ENCODE measurements at places on chromosomes 6 and 20.

GRCh38 chr6:35468980-35469750 lies 964 bp downstream of the RPL10A start:
- DNase-seq: no peak

GRCh38 chr6:53032849-53033248 lies 32.4 kb upstream of the FBXO9 start:
- no peak for DNase-seq

DNA sequence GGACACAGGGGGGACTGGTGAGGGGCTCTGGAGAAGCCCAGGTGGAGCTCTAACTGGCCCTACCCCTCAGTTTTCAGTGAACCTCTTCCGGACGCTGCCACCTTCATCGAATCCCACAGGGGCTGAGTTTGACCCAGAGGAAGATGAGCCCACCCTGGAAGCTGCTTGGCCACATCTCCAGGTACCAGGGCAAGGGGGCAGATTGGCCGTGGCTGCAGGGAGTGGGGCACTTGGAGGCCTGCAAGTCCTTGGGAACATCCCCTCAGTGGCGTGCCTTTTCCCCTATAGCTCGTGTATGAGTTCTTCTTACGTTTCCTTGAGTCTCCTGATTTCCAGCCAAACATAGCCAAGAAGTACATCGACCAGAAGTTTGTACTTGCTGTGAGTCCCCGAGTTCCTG lies 6.6 kb downstream of the MEA1 start:
- DNase-seq: no peak

DNA sequence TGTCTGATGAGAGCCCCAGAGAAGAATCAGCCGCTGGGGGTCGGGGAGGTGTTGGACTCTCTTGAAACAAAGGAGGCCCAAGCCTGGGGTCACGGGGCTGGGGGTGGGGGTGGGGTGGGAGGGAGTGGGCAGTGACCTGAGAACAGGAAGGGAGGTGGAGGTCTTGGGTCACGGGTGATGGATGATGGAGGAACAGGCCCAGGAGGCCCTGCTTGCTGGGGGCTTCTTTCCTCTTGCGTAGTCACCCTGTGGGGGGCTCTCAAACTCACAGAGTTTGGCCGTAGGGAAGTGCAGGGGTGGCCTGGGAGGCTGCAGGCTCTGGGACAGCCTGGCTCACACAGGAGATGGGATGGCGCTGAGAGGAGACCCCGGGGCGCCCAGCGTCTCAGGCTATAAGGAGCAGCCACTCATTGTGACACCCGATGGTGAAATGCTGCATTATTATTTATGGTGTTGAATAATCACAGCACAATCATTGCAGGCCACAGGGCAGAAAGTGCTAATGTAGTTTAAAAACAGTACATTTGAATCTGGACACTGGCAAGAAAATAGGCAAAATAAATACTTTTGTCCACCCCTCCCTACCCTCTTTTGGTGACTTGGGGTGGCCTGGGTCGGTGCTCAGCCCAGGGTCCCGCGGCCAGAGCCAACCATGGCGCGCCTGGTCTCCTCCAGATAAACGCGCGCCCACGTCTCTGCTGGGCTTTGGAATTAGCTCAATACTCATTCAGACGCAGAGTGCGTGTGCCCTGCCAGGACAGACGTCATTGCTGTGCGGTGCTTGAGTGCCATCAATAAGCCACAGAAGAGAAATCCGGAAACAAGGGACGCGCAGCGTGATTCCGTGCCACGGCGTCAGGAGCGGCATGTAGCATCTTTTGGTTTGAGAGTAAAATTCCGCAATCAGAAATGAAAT lies 27.3 kb upstream of the BHLHE23 start:
- DNase-seq: no peak

DNA sequence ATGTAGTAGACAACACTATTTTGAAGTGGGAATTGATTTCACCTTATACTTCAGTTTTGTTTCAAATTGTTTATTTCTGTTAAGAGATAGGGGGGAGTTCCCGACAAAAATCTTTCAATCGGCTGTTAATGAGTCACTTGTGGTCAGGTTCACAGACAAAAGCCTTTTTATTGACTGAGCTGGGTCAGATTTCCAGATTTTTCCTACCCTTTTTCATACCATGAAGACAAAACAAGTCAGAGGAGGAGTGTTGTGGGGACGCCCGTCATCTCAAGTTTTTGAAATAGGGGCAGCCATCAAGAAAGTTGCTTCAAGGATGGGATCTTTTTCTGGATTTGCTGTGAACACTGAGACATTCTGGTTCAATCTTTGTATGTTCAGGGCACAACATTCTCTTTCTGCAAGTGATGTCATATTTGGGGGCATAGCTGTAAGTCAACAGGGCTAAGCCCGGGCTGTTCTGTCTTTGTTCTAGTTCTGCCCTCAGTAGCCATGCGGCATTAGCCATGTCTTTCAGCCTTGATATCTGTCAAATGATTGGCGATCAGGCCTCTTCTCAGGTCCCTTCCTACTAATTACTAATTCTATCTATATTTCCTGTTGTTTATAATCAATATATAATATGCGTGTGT lies 496.0 kb upstream of the MARCKS start:
- DNase-seq: no peak

DNA sequence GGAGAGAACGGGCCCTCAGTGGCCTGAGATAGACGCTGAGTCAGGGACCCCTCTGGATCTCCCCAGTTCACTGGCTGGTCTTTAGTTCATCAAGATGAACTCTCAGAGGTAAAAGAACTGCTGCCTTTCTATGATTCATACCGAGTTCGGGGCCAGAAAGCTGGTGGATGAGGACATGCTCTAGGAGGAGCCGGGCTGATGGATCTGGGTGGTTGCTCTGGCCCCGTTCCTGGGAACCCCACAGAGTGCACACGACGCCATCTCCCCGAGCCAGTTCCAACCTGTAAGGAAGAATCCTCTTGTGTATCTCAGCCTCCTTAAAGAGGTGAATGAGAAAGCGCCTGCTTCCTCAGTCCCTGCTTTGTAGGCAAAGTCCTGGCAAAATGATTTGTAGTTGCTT lies 142.6 kb upstream of the PDE10A start:
- DNase-seq: no peak

DNA sequence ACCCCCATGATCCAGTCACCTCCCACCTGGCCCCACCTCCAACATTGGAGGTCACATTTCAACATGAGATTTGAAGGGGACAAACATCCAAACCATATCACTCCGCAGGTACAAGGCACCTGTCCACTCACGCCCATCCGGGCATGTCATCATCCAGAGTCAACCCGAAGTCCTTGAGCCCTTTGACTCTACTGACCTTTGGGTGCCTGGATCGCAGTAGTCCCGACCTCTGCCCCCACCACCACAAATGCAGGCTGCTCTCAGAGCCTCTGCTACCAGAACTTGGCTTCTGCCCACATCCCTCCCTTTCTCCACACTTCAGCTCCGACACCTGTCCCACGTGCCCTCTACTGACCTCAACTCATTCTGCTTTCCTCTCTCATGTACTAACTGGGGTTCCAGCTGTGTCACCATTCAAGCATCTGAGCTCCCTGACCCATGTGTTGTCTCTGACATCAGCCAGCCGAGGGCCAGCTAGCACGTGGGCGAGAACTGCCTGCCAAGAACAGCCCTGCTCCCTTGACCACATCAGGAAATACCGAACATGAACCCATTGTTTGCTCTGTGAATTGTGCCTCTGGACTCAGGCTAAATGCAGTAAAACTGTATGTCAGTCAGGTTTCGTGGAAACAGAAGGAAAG lies 498.3 kb upstream of the SULF2 start:
- DNase-seq: no peak

DNA sequence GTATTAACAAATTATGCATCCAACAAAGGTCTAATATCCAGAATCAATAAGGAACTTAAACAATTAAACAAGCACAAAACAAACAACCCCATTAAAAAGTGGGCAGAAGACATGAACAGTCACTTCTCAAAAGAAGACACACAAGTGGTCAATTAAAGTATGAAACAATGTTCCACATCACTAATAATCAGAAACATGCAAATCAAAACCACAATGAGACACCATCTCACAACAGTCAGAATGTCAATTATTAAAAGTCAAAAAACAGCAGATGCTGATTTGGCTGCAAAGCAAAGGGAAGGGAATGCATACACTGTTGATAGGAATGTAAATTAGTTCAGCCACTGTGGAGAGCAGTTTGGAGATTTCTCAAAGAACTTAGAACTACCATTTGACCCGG lies 129.3 kb downstream of the PFDN4 start:
- DNase-seq: no peak

- no peak for DNase-seq
Measured at GRCh38 chr20:36261389-36262105, 25.3 kb downstream of the AAR2 start.

DNA sequence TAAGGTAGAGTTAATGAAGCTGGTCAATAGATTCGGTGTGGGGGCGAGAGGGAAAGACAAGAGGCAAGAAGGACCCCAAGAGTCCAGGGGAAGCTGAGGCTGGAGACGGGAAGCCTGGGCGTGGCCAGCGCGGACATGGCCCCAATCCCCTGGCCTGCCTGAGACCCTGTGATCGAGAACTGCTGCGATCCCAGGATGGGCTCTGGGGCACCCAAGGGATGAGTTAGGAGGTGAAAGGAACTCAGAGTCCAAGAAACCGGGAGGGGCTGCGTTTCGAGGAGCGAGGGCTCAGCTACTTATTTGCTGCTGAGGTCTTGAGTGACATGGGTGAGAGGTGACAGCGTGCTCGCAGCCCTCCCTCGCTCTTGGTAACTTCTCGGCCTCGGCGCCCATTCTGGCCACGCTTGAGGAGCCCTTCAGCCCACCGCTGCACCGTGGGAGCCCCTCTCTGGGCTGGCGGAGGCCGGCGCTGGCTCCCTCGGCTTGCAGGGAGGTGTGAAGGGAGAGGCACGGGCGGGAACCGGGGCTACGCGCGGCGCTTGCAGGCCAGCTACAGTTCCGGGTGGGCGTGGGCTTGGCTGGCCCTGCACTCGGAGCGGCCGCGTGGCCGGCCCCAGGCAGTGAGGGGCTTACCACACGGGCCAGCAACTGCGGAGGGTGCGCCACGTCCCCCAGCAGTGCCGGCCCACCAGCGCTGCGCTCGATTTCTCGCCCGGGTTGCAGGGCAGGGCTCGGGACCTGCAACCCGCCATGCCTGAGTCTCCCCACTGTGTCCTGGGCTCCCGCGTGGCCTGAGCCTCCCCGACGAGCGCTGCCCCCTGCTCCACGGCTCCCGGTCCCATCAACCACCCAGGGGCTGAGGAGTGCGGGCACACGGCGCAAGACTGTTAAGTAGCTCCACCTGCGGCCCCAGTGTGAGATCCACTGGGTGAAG lies 58.2 kb downstream of the IRF4 start:
- DNase-seq: no peak

GRCh38 chr6:55902796-55903195 lies 27.4 kb upstream of the BMP5 start:
- DNase-seq: no peak

DNA sequence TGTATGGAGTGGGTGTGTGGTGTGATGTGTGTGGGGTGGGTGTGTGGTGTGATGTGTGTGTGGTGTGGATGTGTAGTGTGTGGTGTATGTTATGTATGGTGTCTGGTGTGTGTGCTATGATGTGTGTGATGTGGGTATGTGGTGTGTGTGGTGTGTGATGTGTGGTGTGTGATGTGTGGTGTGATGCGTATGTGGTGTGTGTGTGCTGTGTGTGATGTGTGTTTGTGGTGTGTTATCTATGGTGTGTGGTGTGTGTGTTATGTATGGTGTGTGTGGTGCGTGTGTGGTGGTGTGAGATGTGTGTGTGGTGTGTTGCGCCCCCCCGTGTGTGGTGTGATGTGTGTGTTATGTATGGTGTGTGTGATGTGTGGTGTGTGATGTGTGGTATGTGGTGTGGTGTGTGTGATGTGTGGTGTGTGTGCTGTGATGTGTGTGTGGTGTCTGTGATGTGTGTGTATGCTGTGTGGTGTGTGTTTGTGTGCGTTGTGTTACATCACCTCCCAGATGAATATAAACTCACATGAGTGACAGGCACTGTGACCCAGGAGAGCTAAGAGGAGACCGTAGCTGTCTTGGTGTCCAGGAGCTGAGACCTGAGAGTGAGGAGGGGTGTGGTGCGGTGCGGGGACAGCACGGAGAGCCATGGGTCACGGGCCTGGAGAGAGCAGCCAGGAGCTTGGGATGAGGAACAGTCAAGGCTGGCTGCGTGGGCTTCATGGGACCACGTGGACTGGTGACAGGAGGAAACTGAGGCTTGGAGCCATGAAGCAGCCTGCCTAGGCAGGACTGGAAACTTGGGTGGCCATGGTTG lies 8.8 kb downstream of the DLGAP4 start:
- DNase-seq: no peak

DNA sequence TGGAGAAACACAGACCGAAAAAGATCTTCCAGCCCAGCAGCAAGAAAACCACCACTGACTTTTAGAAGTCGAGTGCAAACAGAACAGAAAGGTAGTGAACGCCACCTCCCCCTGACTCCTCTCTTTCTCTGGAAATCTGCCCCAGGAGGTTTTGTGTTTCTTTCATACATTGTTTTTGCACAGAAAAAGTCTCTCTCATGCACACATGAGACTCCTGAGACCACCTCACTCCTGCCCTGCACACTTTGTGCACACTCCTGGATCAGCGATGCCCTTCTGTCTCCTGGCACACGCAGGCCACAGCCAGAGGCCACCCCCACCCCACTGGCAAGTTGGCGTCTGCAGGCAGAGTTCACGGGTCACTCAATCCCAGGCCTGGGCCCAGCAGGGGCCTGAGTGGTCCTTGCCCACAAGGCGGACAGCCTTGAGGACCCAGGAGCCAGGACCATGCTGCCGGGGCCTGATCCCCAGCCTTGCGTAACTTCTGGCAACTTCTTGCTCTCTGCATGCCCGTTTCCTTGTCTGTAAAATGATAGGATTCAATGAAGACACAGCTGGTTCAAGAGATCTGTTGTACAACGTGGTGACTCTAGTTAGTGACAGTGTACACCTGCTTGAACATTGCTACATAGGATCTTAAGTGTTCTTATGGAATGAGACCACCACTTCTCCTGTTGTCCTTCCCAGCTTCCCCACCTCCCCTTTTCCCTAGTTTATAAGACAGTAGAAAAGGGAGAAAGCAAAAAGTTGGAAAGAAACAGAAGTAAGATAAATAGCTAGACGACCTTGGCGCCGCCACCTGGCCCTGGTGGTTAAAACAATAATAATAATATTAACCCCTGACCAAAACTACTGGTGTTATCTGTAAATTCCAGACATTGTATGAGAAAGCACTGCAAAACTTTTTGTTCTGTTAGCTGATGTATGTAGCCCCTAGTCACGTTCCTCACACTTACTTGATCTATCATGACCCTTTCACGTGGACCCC lies 30.2 kb upstream of the CST7 start:
- no peak for DNase-seq

- no peak for DNase-seq
Measured at GRCh38 chr20:56606174-56606945, 22.7 kb upstream of the TFAP2C start.

GRCh38 chr20:51093240-51093763 lies 70.4 kb upstream of the KCNG1 start:
- no peak for DNase-seq

GRCh38 chr6:107493158-107494057 lies 3.5 kb downstream of the SOBP start:
- DNase-seq: no peak

- DNase-seq: no peak
Measured at GRCh38 chr6:168367285-168367751, 47.7 kb upstream of the DACT2 start.
